ENCODE measurements at places on chromosomes 12 and 14.

GRCh38 chr12:14408208-14408607, 42.7 kb downstream of the ATF7IP start:
- no peak for DNase-seq

- no peak for DNase-seq
Measured at GRCh38 chr14:51285120-51285519, 45.1 kb downstream of the TMX1 start.

GRCh38 chr12:101209319-101210302, at the start of gene SLC5A8:
Gene SLC5A8, minus strand, starts transcription at chr12:101210238. Its CDS starts 390 bp downstream, at chr12:101209848.
- DNase-seq: no peak

DNA sequence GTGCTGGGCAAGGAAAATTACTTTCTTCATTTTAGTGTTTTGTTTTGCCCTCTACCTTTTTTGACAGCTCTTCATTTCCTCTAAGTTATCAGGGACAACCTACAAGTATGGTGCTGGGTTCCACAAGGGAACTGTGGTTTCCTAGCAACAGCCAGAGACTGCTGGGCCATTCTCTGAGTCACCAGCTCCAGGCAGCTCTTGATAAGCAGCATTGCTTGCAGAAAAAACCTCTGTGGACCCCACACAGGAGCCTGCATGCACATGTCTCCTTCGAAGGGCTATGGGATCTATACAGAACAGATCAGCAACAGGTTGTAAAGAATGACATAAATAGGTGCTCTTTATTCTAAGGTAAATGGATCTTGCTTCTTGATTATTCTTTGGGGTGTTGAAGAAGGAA, 81.0 kb upstream of the CCDC196 start:
- DNase-seq: no peak
